ENCODE measurements at places on chromosomes 5 and 9. TPM values are rescaled to one million over a fixed set of nuclear protein-coding genes. Genes with fewer than 3 reads are reported as not detected.

CKMT2 gene
- not detected for total RNA-seq

CARTPT gene
- total RNA-seq = not detected

TRAF2 gene
- 48.0 TPM for total RNA-seq

TMEM232 gene
- total RNA-seq = 1.1 TPM

GFPT2 gene
- 24.4 TPM for total RNA-seq

NEUROG1 gene
- total RNA-seq = not detected

BSPRY gene
- 28.8 TPM for total RNA-seq

FIBCD1 gene
- total RNA-seq = 4.1 TPM

C8G gene
- 4.4 TPM for total RNA-seq

CCL21 gene
- total RNA-seq = not detected

SLIT3 gene
- total RNA-seq = not detected

ACOT12 gene
- total RNA-seq = not detected

NAIF1 gene
- total RNA-seq = 16.1 TPM

PCDH1 gene
- total RNA-seq = 101 TPM

CCDC192 gene
- not detected for total RNA-seq

CAMK4 gene
- total RNA-seq = not detected

CTXN3 gene
- not detected for total RNA-seq

SHROOM1 gene
- 23.3 TPM for total RNA-seq
